ENCODE measurements at places on chromosomes 7 and 10.

DNA sequence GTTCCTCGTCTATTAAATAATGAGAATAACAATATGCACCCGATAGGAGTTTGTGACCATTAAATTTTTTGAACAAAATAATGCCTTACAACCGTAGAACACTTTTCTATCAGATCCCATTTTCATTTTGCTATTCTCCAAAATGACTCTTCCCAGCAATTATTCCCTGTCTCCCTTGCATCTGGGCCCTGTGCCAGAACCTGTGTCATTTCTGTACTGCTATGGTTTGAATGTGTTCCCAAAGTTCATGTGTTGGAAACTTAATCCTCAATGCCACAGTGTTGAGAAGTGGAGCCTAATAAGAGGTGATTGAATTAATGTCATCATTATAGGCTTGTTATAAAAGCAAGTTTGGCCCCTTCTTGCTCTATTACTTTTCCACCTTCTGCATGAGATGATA, 33.2 kb upstream of the SMNDC1 start:
- no peak for DNase-seq

DNA sequence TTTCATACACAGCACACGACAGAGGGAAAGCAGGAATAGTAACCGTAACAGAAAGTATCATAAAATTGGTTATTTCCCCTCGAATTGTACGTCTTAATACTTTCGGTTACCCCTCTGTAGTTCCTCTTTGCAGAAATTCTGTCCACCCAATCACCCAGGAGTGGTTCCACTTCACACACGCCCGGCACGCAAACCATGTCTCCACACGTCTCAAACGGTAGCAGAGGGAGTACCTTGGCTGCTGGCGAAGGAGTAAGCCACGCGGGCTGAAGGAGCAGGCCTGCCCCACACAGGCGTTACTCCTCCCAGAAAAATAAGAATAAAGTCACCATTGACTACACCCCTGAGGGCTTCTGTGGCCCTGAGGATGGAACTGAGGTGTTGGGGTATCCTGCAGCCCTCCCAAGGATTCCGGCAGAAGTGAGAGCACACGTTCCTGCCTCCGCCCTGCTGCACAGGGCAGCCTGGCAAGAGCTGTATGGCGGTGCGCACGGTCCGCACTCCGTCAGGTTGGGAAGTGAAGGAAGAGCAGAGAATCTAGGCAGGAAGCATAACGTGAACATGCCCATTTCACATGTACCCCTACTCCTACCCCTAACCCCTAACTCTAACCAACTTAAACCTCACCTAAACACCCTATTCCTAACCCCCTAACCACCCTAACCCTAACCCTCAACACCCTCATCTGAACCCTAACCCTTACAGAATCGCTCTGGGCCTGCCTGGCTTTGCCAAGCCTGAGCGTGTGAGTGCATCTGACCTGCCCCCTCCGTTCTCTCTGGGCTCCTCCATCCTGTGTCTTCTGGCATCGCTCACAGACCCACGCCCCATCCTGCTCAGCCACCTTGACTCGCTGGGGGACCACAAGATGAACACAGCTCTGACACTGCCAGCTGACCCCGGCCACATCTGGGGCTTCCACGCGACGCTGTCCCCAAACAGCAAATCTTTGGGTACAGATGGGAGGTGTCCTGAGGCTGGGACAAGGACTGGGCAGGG, 18.2 kb downstream of the GPR146 start:
- DNase-seq = no peak

DNA sequence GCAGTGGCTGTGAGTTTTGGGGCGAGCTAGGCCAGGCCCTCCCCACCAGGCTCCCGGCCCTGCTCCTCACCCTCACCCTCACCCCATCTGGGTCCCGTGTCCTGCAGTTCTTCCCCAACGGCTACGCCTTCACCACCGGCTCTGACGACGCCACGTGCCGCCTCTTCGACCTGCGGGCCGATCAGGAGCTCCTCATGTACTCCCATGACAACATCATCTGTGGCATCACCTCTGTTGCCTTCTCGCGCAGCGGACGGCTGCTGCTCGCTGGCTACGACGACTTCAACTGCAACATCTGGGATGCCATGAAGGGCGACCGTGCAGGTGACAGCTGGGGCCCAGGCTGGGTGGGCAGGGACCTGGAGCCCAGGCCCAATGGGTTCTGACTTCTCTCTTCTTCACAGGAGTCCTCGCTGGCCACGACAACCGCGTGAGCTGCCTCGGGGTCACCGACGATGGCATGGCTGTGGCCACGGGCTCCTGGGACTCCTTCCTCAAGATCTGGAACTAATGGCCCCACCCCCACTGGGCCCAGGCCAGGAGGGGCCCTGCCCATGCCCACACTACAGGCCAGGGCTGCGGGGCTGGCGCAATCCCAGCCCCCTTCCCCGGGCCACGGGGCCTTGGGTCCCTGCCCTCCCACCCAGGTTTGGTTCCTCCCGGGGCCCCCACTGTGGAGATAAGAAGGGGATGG, 4.9 kb downstream of the GNB2 start:
- no peak for DNase-seq

DNA sequence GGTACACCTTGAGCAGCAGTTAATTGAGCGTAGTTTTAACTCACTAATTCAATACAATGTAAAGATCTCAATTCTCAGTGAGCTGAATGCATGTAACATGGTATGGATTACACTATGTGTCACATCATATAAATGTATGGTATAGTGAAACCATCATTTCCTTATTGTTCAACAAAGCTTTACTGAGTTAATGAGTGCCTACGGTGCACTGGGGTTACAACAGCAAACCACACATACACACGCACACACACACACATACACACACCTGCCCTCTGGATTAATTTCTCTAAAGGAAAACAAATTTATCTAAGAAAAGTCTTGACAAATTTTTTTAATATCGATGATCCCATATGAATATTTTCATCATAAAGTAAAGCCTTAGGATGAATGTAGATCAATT, 369.1 kb downstream of the MALRD1 start:
- no peak for DNase-seq

GRCh38 chr7:36208426-36208825, 55.4 kb downstream of the EEPD1 start:
- no peak for DNase-seq

- no peak for DNase-seq
These were observed 1.9 kb downstream of the APBB1IP start for GRCh38 chr10:26440088-26440470.

All from astrocyte of the spinal cord (primary cell).